ENCODE measurements at places on chromosomes 13 and 19. TPM values are rescaled to one million over a fixed set of nuclear protein-coding genes. Genes with fewer than 3 reads are reported as not detected.

ZNF154 gene
- total RNA-seq, result not detected

CPB2 gene
- not detected for total RNA-seq

COX7A1 gene
- not detected for total RNA-seq

CAPN12 gene
- 0.46 TPM for total RNA-seq

APLP1 gene
- total RNA-seq, result 58.7 TPM

PCP2 gene
- total RNA-seq, result not detected

ZNF234 gene
- 3.4 TPM for total RNA-seq

PALM3 gene
- total RNA-seq, result not detected

KIR2DL3 gene
- total RNA-seq, result not detected

PLK5 gene
- total RNA-seq, result not detected

ZNF155 gene
- total RNA-seq, result 10.3 TPM

KASH5 gene
- total RNA-seq, result 0.30 TPM

SRRM5 gene
- not detected for total RNA-seq

SYDE1 gene
- 31.3 TPM for total RNA-seq

CHST8 gene
- total RNA-seq, result not detected

ZNF112 gene
- total RNA-seq, result 3.2 TPM

NLRP11 gene
- 0.14 TPM for total RNA-seq

SELENOV gene
- not detected for total RNA-seq

CPAMD8 gene
- total RNA-seq, result 0.64 TPM

PTPRS gene
- total RNA-seq, result 181 TPM

MBD3 gene
- total RNA-seq, result 65.2 TPM

ZNF813 gene
- total RNA-seq, result not detected

PSENEN gene
- total RNA-seq, result 186 TPM

LSM4 gene
- 828 TPM for total RNA-seq

F2RL3 gene
- 5.0 TPM for total RNA-seq

CAMSAP3 gene
- 3.9 TPM for total RNA-seq

PCDH17 gene
- total RNA-seq, result not detected

Data from Caki2 (cell line).